ENCODE measurements at places on chromosomes 7 and 10.
A peak's percentile ranks its signal among the peaks of the same experiment; 100 is the strongest.

- DNase-seq, result no peak
Observed at GRCh38 chr7:16203065-16203464, 218.3 kb downstream of the CRPPA start.

GRCh38 chr10:26472492-26472778, 34.3 kb downstream of the APBB1IP start:
- DNase-seq, result no peak

DNA sequence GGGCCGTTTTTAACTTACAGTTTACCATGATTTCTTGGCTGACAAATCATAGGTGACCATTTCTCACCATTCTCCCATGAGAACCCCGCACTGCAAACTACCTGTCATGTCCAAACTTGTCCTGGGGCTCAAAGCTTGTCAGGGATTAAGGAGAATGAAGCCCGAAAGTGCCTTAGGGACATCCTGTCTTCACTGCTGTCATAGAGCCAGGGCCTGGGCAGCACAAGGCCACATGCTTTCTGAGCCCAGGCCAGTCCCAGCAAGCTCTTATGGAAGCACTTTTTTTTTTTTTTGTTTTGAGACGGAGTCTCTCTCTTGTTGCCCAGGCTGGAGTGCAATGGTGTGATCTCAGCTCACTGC, 33.9 kb downstream of the CCM2 start:
- peak; percentile 48 for DNase-seq

DNA sequence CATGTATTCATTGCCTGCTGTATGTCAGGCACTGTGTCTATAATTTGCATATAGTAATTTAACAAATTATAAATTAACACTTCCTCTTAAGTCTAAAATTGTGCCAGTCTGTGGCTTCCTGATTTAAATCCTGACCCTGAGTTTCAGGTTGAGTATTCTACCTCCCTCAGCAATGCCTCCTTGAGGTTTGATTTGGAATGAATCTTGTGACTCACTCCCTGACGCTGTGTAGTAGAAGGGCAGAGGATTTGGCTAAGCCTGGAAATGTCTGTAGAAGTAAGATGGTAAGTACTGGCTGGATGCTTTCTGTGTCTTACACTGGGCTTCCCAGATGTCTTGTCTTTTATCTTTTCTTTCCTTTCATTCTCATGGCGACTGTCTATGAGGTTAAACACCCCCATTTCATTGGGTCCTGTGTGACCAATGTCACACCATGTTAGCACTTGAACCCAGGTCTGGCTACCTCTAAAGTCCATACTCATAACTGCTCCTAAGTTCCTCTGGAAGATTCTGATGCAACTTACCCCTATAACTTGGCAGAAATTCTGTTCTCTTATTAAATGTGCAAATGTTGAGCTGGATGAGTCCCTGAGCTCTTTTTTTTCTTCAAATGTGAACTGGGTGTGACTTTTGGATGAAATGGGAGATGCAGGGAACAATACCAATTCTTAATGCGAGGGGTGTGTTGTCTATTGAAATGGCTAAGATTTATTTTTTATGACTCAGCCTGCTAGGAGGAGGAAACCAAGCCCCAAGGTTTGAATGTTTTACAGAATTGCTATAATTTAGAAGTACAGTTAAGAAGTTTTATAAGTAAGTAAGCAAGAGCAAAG, 48.5 kb downstream of the PLCE1 start:
- no peak for DNase-seq

- DNase-seq, result peak; percentile 93
Observed at GRCh38 chr7:24366876-24367275, 82.9 kb downstream of the NPY start.

GRCh38 chr7:29854257-29854938, 48.1 kb downstream of the WIPF3 start:
- DNase-seq, result no peak

DNA sequence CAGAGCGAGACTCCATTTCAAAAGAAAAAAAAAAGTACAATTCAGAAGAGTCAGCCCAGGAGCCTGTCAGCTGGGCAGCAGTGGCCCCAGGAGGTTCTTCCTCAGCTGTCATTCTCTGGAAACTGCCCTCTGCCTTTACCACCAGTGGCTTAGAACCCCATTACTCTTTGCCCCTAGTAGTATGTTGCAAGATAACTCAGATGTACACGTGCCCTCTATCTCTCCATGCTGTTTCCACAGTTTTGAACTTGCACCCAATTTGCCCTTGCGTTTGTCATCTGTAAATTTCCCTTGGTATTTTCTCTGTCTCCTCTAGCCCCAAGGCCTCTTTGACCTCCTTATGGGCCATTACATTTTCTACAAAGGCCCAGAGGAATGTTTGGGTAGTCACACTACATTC, 56.7 kb upstream of the PRKAR2B start:
- DNase-seq, result no peak

DNA sequence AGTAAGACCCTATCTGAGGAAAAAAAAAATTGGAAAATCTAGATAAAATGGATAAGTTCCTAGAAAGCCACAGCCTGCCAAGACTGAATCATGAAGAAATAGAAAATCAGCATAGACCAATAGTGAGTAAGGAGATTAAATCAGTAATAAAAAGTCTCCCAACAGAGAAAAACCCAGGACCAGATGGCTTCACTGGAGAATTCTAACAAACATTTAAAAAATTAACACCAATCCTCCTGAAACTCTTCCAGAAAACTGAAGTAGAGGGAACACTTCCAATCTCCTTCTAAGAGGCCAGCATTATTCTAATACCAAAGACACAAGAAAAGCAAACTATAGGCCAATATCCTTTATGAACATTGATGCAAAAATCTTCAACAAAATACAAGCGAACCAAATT, 8.8 kb upstream of the LIMK1 start:
- DNase-seq, result no peak

GRCh38 chr10:117217196-117217761, 20.0 kb downstream of the KCNK18 start:
- no peak for DNase-seq

DNA sequence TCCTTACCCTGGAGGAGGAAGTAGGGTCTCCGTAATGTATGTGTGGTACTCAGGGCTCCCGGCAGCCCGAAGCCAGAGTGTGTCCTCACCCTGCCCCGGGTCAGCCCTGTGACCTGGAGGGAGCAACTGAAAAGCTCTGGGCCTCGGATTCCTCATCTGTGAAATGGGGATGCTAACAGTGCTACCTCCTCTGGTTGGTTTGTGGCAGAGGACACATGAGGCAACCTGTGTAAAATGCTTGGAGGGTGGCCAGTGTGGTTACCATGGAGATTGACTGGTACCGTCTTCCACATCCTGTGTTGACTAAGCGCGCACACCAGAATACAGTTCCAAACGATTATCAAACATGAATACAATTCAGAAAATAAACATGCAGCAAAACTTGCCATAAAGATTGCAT, 163.8 kb upstream of the KLF6 start:
- DNase-seq, result no peak

GRCh38 chr7:140316165-140316661, 82.1 kb downstream of the SLC37A3 start:
- DNase-seq, result no peak

DNA sequence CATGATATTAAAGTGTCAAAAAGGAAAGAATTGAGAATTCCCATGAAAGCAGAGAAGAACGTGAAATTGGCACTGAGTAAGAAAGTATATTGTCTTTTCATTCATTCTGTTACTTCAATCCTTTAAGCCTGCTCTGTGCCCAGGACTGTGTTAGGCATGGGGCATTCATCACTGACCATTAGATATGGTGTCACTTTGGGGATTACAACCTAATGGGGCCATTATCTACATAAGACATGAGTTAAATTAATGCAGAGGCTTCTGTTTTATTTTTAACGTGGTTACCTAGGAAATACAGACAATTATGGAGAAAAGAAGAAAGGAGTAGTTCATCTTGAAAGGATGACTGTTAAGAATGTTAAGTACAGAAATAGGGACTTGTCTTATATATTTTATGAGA, 163.5 kb upstream of the LRGUK start:
- no peak for DNase-seq
